NCI-H446 treated with DMSO at 0.1 percent for 48 hours (cell line): ENCODE measurements at places on chromosomes 2 and 18.

DNA sequence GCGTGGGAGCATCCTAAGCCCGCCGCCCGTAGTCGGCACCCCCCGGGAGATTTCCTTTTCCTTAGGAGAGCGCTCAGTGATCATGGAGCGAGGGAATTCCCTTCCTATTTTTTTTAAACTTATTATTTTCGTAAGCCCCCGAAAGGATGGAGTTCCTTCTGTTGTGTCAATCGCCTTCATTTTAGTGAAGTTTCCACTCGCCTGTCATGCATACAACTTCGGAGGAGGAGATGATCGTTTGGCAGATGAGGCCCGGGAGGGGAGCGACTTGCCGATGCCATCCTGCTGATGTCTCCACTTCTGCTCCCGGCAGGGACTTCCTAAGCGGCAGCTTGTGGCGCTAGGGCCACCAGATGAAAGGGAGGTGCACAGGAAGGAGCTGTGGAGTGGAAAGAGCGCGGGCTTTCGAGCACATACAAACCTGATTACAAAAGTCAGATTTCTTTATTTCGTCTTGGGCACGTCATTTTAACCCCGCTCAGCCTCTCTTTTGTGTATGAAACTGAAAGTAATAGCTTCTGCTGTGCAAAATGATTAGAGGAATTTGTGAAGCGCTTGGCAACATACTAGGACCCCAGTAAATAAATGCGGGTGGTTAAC lies at the start of gene ADGRF3:
Gene ADGRF3, minus strand, starts transcription at position 336 of the 600 bp plus-strand sequence. CDS start 555 bp downstream, outside the sequence.
- peak; percentile 8 for DNase-seq

- DNase-seq, result no peak
Observed at GRCh38 chr2:200274116-200275075, 32.1 kb upstream of the SPATS2L start.

- DNase-seq, result no peak
Observed at GRCh38 chr18:13179566-13180113, 38.9 kb upstream of the LDLRAD4 start.

GRCh38 chr18:79816092-79816491 lies 18.4 kb downstream of the KCNG2 start:
- no peak for DNase-seq
